Left lobe of liver (tissue), 2 donors: ENCODE measurements at places on chromosomes 16 and 17. TPM values are rescaled to one million over a fixed set of nuclear protein-coding genes. Genes with fewer than 3 reads are reported as not detected.

CTRB1 gene
- 9.7 TPM for total RNA-seq

MFAP4 gene
- total RNA-seq = 2.8 TPM

CIAO2B gene
- total RNA-seq = 42.6 TPM

RPS15A gene
- total RNA-seq = 375 TPM

SNX20 gene
- 0.53 TPM for total RNA-seq

TEX14 gene
- 0.05 TPM for total RNA-seq

GABARAP gene
- total RNA-seq = 235 TPM

P2RX5 gene
- total RNA-seq = not detected

CA5A gene
- total RNA-seq = 35.7 TPM

KRTAP16-1 gene
- total RNA-seq = not detected

COTL1 gene
- 15.9 TPM for total RNA-seq

NTN3 gene
- 3.6 TPM for total RNA-seq

NUPR1 gene
- total RNA-seq = 92.6 TPM

ASIC2 gene
- total RNA-seq = not detected

ASGR1 gene
- 526 TPM for total RNA-seq

SERPINF2 gene
- total RNA-seq = 1,138 TPM

TNS4 gene
- total RNA-seq = 0.13 TPM

TUBB3 gene
- total RNA-seq = 0.40 TPM

TPPP3 gene
- total RNA-seq = 0.40 TPM

C17orf58 gene
- 6.9 TPM for total RNA-seq

GPR142 gene
- total RNA-seq = not detected

CAMTA2 gene
- total RNA-seq = 17.7 TPM

TSPOAP1 gene
- 6.5 TPM for total RNA-seq

TEFM gene
- 8.6 TPM for total RNA-seq

PRCD gene
- total RNA-seq = 0.15 TPM

QRICH2 gene
- total RNA-seq = 2.6 TPM

PTX4 gene
- total RNA-seq = not detected

C17orf100 gene
- 1.9 TPM for total RNA-seq

SPNS1 gene
- total RNA-seq = 22.8 TPM

UMOD gene
- not detected for total RNA-seq

MYLK3 gene
- total RNA-seq = 0.08 TPM

WFDC1 gene
- total RNA-seq = 1.4 TPM

PIRT gene
- not detected for total RNA-seq

ARHGDIG gene
- total RNA-seq = 0.70 TPM

CEMP1 gene
- 0.20 TPM for total RNA-seq

CHTF8 gene
- 59.1 TPM for total RNA-seq

ZNF205 gene
- 7.0 TPM for total RNA-seq

LGALS9C gene
- 0.18 TPM for total RNA-seq

KCNJ16 gene
- 1.1 TPM for total RNA-seq

ZG16 gene
- total RNA-seq = 1.3 TPM
